ENCODE measurements at places on chromosomes 5 and 9.

DNA sequence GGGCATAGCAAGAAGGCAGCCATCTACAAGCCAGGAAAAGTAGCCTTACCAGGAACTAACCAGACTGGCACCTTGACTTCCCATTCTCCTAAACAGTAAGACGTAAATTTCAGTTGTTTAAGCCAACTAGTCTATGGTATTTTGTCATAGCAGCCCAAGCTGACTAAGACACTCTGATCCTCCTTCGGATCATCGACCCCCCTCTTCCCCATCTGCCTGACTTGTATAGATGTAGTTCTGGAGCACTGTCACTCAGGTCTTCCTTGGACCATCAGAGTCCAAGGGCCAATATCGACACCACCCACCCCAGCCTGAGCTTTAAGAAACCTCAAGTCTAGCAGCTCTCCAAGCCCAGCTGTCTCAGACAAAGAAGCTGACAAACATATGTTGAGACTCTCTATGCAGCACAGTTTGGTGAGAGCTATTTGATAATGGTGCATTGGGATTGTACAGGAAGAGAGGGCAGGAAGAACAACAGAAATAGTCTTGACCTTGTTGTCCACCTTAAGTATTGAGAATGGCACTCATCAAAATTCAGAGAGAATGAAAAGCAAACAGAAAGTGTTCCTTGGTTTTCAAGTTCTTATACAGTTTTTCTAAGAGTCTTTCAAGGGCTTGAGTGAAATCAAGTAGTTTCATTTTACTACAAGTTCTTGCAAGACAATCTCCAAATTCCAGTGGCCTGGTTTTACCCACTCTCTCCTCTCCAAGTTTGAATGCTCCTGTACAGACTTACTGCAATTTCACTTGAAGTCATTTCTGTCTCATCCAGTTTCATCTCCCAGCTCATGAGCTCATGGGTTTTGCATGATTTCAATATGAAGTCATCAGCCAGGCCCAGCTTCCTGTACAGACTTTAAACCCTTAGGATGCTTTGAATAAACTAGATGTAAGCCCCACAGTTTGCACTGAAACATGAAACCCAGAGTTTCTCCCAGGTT lies 122.3 kb upstream of the RAI14 start:
- no peak for DNase-seq

GRCh38 chr9:95229230-95229915 lies 88.1 kb downstream of the FANCC start:
- no peak for DNase-seq

DNA sequence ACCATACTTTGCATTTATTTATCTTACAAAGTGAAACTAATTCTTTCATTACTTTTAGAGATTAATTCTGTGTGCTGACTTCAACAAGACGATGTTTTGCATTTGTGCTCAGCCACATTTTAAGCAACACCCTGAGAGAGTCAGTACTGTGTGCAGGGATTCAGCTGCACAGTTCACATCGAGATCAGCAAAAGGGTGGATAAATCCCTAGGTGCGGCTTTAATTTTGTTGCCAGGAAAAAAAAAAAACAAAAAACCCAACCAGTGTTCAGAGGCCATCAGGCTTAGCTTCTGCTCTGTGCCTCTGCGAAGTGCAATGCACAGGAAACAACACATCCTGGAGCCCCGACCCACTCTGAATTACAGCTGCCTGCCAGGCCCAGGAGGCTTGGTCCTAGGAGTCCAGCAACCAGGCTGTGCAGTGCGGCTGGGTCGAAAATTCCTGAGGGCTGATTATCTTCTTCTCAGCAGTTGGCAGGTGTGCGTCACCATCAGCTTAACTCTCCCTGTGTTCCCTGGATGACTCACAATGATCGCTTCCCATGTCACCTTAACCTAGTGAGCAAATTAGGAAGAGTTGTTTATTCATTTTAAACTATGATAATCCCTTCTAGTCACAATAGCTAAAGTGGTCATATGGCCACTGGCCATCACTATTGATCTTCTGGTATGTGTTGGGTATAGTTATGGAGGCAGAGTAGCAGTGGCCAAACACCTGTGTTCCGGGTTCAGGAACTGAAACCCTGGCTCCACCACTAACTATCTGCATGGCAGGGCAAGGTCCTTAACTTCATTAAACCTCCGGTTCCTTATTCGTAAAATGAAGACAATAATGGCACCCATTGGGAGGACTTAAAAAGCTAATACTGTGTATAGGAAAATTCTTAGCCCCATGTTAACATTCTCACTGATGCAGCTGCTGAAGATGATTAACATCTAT lies 31.2 kb upstream of the NDUFB6 start:
- no peak for DNase-seq

DNA sequence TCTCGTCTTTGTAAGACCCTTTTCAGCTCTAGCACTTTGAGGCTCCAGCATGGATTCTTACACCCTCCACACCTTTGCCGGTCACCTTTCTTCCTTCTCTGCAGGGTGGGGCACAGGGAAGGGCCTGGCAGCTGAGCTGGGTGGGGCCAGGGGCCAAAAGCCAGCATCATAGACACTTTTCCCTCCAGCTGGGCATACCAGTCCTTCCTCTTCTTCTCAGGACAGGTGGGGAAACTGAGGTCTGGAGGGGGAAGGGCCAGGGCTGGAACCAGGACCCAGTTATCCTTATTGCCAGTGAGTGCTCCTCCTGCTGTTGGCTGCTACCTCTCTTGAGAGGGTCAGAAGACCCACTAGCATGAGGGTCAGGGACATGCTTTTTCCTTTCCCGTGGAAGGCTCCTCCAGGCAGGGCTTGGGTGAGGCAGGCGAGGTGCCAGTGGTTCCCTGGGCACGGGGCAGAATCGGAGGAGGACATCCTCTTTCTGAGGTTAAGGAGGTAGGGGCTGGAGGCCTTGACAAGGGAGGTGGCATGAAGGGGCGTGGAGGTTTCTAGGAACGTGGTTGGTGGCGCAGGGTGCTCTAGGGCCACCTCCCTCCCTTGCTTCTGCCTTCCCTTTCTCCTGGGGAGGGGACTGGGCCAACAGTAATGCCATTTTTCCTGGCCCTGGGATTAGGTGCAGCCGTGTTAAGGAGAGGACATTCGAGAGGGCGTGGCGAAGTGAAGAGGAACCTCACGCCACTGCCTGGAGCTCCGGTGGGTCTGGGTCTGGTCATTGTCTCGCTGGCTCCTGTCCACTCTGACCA lies at the start of gene NDST1:
TSS of gene NDST1 (plus strand) at position 658 of the 803 bp plus-strand sequence. CDS start 13,124 bp downstream, outside the sequence.
- no peak for DNase-seq

- no peak for DNase-seq
These were observed 589.9 kb downstream of the DNAH5 start for GRCh38 chr5:13354611-13355010.

DNA sequence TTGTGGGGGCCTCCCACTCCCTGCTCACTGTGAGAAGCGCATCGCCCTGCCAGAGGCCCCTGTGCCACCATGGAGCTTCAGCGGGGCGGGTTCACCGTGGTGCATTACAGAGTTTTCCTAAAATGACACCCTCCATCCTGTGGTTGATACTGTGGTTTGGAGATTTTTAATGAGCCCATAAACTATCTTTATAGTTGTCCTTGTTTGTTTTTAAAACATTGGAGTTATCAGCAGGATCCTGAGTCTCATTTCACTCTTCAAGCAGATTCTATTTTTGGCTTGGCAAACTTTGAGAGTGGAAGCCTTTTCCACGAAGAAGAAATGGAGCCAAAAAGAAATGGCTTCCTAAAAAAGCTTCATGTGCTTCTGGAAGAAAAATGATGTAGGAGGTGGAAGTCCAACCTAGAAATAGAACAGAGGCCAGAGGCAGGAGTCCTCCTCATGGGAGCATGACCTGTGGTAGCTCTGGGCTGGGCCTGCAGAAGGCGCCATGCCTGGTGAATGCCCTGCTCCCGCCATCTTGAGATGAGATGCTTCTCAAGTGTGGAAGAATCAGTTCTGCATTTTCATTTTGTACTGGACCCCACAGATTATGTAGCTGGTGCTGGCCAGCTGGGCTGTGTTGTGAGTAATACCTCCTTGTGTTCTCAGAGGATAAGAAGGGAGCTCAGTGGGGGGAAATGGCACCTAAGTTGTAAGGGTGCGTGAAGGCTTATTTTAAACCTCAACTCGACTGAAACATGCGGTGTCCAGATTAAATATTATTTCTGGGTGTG lies 79.0 kb upstream of the RAI14 start:
- DNase-seq: no peak

DNA sequence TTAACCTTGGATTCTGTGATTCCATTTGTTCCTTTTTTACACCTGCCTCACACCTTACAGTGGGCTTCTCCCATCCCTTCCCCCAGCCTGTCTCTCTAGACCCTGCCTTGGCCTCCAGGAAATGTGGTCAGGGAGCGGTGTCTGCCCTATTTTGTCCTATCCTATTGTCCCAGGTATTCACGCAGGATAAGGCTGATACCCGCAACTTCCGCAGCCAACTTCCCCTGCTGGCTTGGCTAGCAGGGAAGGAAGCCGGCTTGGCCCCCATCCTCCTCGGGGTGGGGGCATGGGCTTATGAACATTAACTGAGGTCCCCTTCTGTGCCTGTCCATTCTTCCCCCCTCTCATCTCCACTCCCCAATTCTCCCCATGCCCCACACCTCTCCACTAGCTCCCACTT lies 3.5 kb downstream of the CSF1R start:
- no peak for DNase-seq

DNA sequence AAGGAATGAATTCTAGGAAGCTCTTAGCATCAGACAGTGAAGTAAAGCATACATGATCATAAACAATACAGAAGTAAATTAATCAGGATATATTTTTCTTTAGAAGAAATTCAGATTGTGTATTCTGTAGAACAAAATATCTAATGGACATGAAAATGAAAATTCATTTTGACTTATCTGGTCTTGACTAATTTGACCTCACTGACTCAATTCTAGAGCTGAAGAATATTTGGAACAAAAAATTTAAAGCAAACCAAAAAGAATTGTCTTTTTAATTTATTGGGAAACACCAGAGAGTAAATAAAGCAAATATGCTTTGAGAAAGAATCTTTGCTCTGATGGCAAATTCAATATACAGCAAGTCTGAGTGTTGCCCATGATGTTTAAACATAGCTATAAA lies 2.8 kb upstream of the PPP2CA start:
- no peak for DNase-seq

DNA sequence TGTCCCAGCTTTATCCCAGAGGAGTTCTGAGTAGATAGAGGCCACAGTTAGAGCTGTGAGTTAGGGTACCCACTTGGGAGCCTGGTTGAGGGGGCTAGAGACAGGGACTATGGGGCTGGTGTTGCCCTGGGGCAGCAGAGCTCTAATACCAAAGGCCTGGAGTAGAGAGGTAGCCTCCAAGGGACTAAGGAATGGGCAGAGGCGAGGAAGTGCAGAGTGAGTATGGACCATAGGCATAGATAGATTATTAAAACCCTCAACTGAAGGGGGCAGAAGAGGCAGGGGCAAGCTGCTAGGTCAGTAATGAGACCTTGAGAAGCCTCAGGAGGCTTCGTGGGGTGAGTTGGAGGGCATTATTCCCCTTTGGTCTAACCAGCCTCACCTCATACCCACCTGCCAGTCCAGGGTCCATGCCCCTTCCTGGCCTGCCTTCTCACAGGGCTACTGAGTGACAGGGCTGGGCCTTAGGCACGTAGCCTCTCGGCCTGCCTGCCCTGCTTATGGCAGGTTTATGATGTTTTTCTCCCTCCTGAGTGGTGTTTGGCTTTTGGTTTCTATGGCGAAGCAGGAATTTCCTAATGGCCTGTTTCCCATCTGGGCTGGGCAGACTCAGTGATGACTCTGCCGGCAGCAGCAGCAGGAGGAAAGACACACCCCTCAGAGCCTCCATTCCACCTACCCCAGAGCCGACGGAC lies 8.0 kb downstream of the PDLIM4 start:
- no peak for DNase-seq

DNA sequence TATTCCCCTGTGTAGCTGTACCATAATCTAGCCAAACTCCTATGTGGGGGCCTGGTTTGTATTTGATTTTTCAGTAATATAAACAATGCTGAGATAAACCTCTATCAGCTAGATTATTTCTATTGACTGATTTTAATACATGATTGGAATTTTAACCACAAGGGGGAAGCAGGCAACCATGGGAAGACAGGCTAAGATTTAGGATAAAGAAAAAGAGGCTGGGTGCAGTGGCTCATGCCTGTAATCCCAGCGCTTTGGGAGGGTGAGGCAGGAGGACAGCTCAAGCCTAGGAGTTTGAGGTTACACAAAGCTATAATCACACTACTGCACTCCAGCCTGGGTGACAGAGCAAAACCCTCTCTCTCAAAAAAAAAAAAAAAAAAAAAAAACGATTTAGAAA lies 18.1 kb upstream of the GPX3 start:
- no peak for DNase-seq

- DNase-seq: no peak
These were observed 473.5 kb downstream of the ACTL7B start for GRCh38 chr9:108382310-108382709.

- no peak for DNase-seq
These were observed 686.5 kb upstream of the ACO1 start for GRCh38 chr9:31697956-31698355.

- no peak for DNase-seq
These were observed 320.2 kb downstream of the FAM170A start for GRCh38 chr5:119949426-119949999.

DNA sequence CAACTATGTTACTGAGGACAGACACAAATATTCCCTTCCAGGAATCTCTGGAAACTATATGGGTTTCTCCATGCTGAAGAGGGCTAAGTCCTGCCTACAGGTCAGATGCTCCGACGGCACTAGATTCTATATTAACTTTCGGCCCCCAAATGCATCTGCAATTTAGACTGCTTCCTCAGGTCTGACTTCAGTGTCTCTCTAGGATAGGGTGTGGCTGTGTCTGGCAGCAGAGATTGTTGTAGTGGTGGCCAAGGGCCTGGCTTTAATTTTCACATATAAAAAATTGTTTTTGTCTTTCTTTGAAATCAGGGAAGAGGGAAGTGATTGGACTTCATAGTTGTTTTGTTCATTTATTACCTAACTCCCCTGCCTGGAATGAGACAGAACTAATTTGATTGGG lies 101.8 kb downstream of the PJA2 start:
- DNase-seq: no peak

GRCh38 chr9:25571491-25571890 lies 106.8 kb downstream of the TUSC1 start:
- DNase-seq: no peak

GRCh38 chr9:35516479-35516878 lies 26.6 kb downstream of the RUSC2 start:
- no peak for DNase-seq

- no peak for DNase-seq
These were observed 191.5 kb downstream of the CFAP90 start for GRCh38 chr5:7659420-7659819.

DNA sequence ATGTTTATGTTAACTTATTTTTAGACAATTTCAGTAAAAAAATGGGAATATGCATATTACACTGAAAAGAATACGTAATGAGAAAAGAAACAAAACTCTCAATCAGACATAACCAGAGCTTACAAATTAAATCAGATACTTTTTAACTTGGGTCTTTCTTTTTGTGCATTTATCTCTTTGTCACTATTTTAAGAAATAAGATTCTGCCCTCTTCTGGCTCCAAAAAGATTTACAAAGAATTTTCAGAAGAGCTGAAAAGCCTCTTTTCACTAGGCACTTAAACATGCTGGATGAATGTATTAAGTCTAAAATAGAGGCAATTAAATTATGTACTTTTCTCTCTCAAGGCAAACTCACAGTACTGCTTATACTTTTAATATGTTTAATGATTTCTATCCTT lies 55.5 kb downstream of the CEP120 start:
- DNase-seq: no peak
